ENCODE measurements at places on chromosomes 11 and 22. TPM values are rescaled to one million over a fixed set of nuclear protein-coding genes. Genes with fewer than 3 reads are reported as not detected.

DNA sequence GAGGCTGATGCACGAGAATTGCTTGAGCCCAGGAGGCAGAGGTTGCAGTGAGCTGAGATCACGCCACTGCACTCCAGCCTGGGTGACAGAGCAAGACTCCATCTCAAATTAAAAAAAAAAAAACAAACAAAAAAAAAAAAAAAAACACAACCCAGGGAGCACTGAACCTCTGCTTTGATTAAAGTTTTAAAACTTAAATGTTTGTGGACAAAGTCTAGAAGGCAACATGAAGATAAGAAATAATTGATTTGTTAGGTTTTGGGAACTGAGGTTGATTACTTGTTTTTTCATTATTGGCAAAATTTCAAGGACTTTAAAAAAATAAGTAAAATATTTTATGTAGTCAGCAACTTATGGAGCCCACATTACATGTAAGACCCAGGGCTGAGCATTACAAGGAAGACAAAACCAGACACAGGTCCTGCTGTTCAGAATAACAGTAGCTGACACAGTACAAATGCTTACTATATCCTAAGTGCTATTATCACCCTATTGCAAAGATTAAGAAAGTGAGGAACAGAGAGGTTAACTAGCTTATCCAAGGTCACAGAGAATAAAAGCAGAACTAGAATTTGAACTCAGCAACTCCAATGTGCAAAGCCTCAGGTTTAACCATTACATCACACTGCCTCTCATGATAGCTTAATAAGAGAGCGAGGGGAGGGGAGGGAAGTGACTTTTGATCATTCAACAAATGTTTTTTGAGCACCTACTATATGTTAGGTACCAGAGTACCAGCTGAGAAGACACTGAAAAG lies 2.3 kb upstream of the CRY2 start:
- DNase-seq = no peak

Gene FHIP1B
- total RNA-seq = 31.9 TPM

Gene BTG4
- not detected for total RNA-seq

Gene RFPL2
- total RNA-seq = not detected

Gene TMPRSS5
- not detected for total RNA-seq

Gene GLYATL2
- total RNA-seq = not detected

Gene ESAM
- 257 TPM for total RNA-seq

Gene APOL5
- total RNA-seq = not detected

Data from ascending aorta (tissue), 2 donors.